ENCODE measurements at places on chromosomes 6 and 20.

- DNase-seq = no peak
Measured at GRCh38 chr6:149854532-149854931, 9.6 kb downstream of the LRP11 start.

GRCh38 chr6:66189915-66190314 lies 482.9 kb upstream of the EYS start:
- DNase-seq = no peak

DNA sequence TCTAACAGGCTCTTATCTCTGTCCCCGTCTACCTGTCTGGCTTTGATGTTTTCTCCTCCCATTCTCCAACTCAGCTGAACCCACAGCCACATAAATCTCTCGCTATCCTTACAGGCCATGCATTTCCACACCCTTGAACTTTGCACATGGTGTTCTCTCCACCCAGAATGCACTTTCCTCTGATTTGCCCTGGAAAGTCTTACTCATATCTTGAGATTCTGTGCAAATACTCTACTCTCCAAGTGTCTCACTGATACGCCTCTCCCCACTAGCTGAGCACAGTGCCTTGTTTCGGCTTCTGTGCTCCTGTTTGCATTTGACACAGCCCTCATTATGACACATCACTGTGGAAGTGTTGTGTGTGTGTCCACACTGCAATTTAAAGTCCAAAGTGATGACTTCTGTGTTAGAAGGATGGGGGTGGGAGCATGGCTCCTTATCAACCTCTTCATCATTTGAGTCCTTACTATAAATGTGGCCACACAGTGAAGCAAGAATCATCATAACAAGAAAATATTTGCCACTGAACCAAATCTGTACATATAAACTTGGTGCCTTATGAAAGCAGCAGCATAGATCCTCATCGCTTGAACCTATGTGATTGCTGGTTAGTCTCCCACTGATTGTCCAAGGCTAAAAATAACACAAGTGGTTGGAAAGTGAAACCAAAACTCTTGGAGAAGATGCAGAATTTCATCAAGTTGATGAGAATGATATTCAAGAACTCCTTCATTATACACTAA lies 5.5 kb upstream of the PRELID3B start:
- no peak for DNase-seq

GRCh38 chr6:499617-500016 lies 108.1 kb downstream of the IRF4 start:
- DNase-seq = no peak

DNA sequence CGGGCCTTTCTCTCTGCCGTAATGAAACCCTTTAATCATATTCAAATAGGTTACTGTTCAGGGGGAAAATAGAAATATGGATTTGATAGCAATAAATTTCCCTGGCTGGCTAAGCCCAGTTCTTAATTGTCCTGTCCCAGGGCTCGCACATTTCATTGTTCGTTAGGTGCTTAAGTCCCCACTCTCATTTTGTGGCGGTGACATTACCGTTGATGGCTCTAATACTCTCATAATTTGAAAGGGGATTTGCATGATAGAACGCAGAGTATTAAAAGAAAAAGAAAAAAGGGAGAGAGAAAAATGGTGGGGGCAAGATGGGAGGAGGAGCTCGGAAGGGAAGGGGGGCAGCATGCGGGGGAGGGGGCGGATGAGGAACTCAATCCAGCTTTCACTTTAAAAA lies 79.1 kb upstream of the FOXP4 start:
- DNase-seq = no peak

DNA sequence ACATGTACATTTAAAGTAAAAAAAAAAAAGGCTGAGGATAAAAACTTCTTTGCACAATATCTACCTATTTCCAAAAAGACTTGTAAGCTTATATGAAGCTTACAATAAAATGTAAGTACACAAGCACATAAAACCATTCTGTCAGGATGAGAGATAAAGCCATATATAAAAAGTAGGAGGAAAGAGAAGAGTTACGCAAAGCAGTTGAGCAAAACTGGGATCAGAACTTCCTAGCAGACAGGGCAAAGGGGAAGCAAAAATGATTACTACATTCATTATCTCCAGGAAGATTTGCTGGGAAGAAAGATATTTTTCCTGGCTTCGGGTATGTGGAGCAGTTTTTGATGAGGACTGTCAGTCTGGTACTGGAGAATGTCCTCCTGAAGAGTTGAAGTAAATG lies 198.1 kb downstream of the MTFR2 start:
- DNase-seq = no peak

- no peak for DNase-seq
Measured at GRCh38 chr20:732727-733126, 35.6 kb downstream of the SLC52A3 start.

DNA sequence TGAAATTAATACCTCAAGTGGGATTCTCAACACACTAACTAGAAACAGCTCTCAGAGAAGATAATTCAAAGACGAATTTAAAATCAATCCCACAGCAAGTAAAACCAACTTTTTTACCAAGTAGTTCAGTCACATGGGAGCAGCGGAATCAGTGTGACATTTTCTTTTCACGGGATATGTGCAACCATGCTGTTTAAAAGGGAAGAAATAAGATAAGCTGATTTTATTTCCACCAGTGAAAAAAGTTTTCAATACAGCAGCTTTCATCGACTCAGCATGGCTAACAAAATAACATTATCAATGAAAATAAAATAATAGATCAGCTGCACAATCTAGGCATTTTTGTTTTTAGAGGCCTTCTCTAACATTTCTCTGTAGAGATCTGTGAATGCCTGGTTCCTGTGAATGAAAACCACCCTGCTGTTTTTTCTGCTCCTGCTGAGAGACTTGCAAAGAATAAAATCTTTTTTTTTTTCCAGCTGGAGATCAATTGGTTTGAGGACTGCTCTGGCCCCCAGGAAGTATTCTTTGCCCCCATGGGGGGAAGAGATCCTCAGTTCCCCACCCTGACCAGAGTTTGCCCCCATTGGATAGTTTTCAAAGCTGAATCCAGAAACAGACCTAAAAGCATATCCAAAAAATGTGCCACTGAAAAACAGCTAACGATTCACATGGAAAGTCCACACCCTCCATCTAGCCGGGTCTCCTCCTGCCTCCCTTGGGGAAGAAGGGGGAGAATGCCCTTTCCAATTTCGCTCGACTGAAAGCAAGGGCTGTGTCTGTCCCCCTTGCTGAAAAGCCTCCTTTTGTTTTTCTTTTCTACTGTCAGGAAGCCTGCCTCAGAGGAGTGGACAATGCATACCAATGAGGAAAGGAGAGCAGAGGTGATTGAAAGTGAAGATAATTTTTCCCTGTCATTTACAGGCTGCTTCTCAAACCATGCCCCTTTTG lies 317.6 kb downstream of the PRKN start:
- DNase-seq = no peak

- no peak for DNase-seq
Measured at GRCh38 chr20:47713878-47714450, 71.3 kb downstream of the SULF2 start.

- no peak for DNase-seq
Measured at GRCh38 chr6:3409699-3410384, 47.0 kb downstream of the SLC22A23 start.

GRCh38 chr20:33769043-33769442 lies 37.2 kb downstream of the ZNF341 start:
- no peak for DNase-seq
